ENCODE measurements at places on chromosomes 6 and 20.

- no peak for DNase-seq
These were observed 344.7 kb downstream of the CDH4 start for GRCh38 chr20:61596687-61597330.

DNA sequence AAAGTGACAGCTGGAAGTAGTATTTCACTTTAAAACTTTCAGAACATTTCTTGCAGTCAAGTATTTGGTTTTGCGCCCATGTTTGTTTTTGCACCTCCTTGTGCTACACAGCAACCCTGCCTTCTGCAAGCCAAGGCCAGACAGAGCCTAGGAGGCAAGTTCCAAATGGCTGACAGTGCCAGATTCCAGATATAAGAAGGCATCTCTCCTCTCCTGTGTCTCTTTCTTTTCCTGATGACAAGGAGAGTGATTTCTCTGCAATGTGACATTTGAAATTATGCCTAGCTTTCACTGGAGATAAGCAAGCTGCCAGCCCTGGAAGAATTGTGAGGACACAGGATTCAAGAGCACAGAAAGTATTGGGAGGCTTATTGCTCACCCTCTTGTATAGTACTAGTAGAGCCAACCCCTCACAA, 149.1 kb upstream of the TENT5A start:
- no peak for DNase-seq

DNA sequence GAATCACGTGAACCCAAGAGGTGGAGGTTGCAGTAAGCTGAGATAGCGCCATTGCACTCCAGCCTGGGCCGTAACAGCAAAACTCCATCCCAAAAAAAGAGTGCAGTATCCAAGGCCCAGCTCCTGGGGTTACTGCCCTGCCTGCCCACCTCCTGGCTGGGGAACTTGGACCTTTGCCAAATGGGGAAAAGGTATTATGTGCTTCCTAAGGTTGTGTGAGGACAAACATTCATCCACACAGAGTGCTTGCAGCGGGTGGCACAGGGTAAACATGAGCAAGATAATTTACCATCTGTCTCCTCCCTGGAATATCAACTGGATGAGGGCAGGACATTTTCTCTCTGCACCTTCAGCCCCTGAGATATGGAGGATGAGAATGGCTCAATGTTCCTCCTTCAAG, 94.9 kb upstream of the POPDC3 start:
- DNase-seq = no peak

DNA sequence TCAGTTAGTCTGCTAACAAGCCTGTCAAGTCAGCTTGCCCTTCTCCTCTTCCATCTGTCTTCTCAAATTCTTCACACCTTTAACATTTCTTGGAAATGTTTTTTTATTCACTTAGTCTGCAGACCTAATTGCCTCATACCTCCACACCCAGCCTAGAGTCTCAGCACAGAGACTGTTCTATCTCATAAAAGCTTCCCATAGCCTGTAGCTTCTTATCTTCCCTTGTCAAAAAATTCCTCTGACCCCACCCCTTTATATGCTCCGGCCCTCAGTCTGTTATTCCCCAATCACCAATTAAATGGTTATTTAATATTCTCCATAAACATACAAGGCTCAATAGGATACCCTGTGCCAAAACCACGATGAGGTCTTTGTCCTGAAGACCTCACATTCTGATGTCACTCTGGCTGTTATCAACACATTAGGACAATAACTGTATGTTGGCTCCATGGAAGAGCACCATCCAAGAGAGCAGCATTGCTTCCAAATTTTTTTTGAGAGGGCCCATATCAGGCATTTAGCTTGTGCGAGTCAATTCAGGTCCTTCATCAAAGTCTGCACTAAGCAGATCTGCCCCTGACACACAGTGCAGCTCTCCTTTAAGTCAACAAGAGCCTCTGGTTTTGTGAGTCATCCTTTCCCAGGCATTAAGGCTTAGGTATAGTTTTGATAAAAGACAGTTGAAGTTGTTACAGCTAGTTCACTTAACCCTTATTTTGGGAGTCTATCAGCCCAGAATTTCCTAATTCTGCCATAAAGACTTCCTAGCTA, 83.2 kb upstream of the TBX18 start:
- DNase-seq = no peak

GRCh38 chr6:34496103-34496685, 30.3 kb downstream of the PACSIN1 start:
- no peak for DNase-seq

DNA sequence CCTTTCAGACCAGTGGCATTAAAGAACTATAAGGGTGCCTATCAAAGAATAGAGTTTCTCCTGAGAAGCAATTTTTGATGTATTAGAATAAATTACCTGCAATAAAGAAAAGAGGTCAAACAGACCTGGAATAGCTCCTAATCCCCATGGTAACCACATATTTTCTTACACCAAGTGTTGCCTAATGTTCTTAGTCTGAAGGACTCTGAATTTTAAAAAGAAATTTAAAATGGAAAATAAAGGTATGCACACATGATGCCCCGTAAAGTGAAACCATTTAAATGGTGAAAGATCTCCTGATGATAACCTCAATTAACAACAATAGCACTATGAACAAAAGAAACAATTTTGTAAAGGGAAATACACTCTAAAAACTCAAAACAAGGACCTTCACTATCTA, 55.1 kb upstream of the LOC128125822 start:
- no peak for DNase-seq

Measured in retina (tissue), 1 donor.